ENCODE measurements at places on chromosomes 1 and 21. TPM values are rescaled to one million over a fixed set of nuclear protein-coding genes. Genes with fewer than 3 reads are reported as not detected.

DNA sequence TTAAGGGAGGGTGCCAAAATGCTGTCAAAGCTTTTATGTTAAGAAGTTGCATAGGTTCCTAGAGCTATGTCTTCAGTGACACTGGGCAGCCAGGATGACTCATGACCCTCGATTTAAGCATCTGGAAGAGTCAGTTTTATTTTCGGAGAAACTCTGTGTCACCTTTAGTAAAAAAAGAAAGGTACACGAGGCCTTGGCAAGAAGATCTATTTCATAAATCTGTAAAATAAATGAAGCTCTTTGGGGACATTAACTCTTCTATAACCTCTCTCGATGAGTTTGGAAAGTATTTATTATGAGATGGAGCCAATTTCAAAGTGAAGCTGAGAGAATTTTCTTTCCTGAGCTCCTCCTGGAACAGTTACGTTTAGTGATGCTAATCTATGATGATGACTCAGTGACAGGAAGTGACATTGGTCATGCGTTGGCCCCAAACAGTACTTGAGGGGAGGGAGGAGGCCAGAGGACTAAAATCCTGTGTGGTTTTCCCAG is 156.5 kb downstream of the HLX start:
- H3K4me1 ChIP-seq = no peaks in the 10 kb centered on the region
- no peak overlapping the region for H3K4me3 ChIP-seq
- no peaks in the 10 kb centered on the region for H3K36me3 ChIP-seq

GRCh38 chr1:109996476-109996875 is 11.9 kb downstream of the AHCYL1 start:
- H3K27ac ChIP-seq = no peak overlapping the region
- peaks cover 4% of the 10 kb centered on the region for H3K36me3 ChIP-seq
- H3K4me1 ChIP-seq = peaks cover 11% of the 10 kb centered on the region
- no peak overlapping the region for H3K4me3 ChIP-seq
- no peak for DNase-seq
- H3K27me3 ChIP-seq = no peaks in the 10 kb centered on the region

KIF2C gene
- 130 TPM for total RNA-seq

- no peak for DNase-seq
- no peaks in the 10 kb centered on the region for H3K27me3 ChIP-seq
- no peaks in the 10 kb centered on the region for H3K36me3 ChIP-seq
- H3K4me3 ChIP-seq = no peak overlapping the region
Measured at GRCh38 chr1:115274467-115274866, 63.6 kb downstream of the NGF start.

DNA sequence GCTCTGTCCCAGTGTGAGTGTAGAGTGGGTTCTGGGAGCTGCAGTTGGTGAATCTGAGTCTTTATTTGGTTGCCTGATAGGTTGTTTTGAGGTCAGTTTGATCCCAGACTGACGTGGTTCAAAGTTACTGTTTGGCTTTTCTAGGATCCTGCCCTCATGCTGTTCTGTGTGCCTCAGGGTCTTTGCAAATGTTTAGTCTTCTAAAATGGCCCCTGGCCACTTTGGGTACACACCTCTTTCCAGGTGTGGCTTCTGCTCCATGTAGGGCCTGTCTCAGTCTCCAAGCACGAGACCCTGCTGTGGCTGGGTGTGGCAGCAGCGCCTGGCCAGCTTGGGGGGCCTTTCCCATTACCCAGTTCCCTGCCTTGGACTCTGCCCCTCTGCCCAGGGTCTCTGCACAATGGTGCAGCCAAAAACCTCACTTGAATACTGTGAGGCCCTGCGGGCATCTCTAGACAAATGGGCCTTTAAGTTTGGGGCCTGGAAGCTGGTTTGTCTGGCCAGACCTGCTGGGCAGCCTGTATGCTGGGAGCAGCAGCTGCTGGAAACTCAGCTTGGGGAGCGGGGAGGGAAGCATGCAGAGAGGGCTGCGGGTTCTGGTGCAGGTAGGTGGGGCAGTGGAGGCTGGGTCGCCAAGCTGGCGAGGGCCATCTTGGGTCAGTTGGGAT is 5.6 kb downstream of the PTPRF start:
- DNase-seq = no peak
- no peak overlapping the region for H3K27ac ChIP-seq
- H3K36me3 ChIP-seq = no peaks in the 10 kb centered on the region

- no peak overlapping the region for H3K27ac ChIP-seq
- DNase-seq = no peak
- peaks cover 11% of the 10 kb centered on the region for H3K4me1 ChIP-seq
- H3K27me3 ChIP-seq = no peaks in the 10 kb centered on the region
- no peak overlapping the region for H3K4me3 ChIP-seq
- H3K36me3 ChIP-seq = no peaks in the 10 kb centered on the region
Measured at GRCh38 chr1:214404571-214405213, 123.7 kb downstream of the SMYD2 start.

DNA sequence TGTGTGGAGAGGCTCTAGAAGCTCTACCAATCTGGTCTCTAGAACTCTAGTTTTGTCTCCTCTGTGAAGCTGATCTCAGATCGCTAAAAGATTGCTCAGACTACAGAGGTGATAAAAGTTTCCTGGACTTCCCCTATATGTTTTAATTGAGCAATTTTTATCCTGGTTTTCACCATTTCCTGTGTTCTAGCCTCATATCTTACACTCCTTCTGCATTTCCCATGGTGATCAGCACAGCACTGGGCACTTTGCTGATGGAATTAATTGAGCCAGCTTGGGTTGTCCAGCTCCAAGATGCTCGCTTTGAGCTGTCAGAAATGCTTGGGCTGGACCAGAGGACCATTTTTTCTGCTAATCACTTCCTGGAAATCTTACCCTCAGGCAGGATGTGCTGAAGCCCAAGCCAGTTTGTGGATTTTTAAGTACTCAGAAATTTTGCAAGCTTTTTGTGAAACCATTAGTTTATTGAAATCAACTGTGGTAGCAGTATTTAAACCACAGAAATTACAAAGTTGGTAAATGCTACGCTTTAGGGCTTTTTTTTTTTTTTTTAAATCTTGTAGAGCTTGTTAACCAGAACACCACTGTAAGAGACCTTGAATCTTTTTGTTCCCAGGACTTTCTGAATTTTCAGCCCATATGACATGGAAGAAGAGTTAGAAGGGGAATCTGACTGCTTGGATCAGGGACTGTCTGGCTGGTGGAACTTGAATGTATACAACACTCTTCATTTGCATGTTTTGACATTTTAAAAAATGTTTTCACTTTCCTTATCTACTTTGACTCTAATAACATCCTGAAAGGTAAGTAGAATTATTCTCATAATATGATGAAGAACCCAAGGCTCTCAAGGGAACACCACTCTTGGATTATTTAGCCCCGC is 28.4 kb downstream of the CD48 start:
- no peak overlapping the region for H3K27ac ChIP-seq
- no peak overlapping the region for H3K4me3 ChIP-seq
- DNase-seq = no peak
- H3K36me3 ChIP-seq = no peaks in the 10 kb centered on the region

DNA sequence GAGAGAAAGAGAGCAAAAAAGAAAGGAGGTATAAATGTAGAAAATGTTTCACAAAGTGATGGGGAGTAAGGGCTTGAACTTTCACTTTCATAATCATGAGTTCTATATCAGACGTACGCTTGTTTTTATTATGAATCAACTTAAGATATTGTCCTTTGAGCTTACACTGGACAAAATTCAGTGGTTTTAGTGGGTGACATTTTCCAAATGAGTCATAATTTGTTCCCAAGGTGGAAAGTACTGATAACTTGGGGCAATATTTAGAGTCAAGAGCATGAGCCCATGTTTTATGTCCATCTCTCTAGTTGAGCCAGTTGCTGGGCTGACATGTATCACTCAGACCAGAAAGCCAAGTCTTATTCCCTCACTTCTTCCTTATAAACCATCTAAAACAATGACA is 161.6 kb downstream of the CHRM3 start:
- no peak overlapping the region for H3K4me3 ChIP-seq
- H3K4me1 ChIP-seq = no peaks in the 10 kb centered on the region
- H3K27me3 ChIP-seq = no peaks in the 10 kb centered on the region
- DNase-seq = no peak
- no peaks in the 10 kb centered on the region for H3K36me3 ChIP-seq

DNA sequence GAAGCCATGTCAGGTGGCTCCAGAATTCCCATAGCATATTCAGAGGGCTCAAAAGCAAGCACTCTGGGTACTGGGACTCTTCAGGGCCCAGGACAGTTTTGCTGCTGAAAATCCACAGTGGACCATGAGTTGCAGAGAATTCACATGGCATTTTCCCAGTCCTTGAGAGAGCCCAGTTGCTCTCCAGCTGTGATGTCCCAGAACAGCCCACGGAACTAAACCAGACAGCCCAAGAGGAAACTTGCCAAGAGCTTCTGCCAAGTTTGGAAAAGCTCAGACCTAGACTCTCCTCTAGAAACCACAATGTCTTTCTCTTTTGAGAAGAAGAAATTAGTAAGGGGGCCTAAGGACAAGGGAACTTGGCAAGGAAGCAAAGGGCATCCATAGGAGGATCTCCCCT is 69.4 kb downstream of the RGS2 start:
- H3K27me3 ChIP-seq = no peaks in the 10 kb centered on the region
- no peak overlapping the region for H3K4me3 ChIP-seq
- no peak overlapping the region for H3K27ac ChIP-seq
- DNase-seq = no peak
- H3K36me3 ChIP-seq = no peaks in the 10 kb centered on the region

DNA sequence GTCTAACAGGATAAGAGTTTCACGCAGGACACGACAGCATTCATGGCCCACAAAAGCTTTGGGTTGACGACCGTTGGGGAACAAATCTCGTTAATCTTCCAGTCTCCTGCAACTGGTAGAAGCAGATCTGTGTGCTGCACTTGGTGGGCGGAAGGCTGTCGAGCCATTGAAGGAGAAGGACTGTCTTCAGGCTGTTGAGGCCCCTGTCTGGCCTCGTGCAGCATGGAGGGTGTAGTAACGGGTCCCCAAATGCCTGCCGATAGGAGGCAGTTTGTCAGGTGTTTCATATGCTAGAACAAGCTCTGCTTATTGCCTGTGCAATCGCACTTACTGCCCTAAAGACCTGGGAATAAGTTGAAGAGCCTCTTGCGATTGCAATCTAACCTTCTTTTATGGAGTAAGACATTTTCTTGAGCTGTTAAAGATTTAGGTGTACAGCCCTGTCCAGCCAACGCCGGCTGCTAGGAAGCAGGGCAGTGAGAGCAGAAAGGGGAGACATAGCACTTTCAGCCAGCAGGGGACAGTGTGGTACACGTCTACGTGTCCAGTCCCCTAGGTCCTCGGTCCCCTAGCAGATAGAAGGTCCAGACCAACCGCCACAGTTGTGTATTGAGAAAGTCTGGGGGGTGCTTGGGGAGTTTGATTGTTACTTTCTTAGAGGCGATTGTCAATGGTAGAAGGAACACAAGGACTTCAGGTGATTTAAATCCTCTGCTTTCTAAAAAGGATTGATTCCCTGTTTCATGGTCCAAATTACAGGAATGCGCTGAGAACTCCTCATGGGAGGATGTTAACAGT is 102.3 kb upstream of the TMPRSS2 start:
- H3K4me1 ChIP-seq = peaks cover 13% of the 10 kb centered on the region
- DNase-seq = peak; percentile 82
- no peaks in the 10 kb centered on the region for H3K36me3 ChIP-seq
- no peaks in the 10 kb centered on the region for H3K27me3 ChIP-seq

GRCh38 chr1:111503585-111504060 is at the start of the genes ADORA3 and TMIGD3:
Gene ADORA3 (minus strand): TSS chr1:111503633. CDS start chr1:111503354, 279 bp downstream.
Gene TMIGD3 (minus strand): TSS chr1:111503633. CDS start chr1:111503354, 279 bp downstream.
- H3K4me3 ChIP-seq = no peak within 1 kb of the TSS
- no peak within 1 kb of the TSS for H3K27ac ChIP-seq
- DNase-seq = no peak
- H3K36me3 ChIP-seq = no peaks in the 10 kb centered on the region
- H3K4me1 ChIP-seq = peaks cover 5% of the 10 kb centered on the region
- H3K27me3 ChIP-seq = no peaks in the 10 kb centered on the region

RABGGTB gene
- 78.0 TPM for total RNA-seq

DNA sequence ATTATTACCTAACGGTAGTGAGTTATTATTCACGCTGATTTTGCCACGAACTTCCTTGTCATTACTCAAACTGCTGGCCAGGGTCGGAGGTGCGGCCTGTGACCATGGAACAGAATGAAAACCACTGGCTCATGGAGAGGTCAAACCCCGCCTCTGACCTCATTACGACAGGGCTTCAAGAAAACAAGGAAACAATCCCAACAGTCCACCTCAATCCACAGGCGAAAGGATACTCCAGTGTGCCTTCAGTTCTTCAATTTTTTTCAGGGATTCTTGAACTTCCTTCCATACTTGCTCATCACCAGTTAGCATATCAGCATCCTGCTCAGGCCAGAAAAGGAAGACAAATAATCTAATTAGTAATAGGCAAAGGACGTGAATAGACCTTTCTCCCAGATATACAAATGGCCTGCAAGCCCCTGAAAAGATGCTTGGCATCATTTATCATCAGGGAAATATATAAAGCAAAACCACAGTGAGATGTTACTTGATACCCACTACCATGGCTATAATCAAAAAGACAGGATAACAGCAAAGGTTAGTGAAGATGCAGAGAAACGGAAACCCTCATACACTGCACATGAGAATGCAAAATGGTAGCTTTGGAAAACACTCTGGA is 643.4 kb downstream of the SMYD3 start:
- no peaks in the 10 kb centered on the region for H3K27me3 ChIP-seq
- no peaks in the 10 kb centered on the region for H3K36me3 ChIP-seq
- DNase-seq = no peak
- H3K4me3 ChIP-seq = no peak overlapping the region
- H3K27ac ChIP-seq = no peak overlapping the region
- H3K4me1 ChIP-seq = no peaks in the 10 kb centered on the region

- no peaks in the 10 kb centered on the region for H3K27me3 ChIP-seq
- no peaks in the 10 kb centered on the region for H3K36me3 ChIP-seq
- DNase-seq = no peak
- no peak overlapping the region for H3K4me3 ChIP-seq
- peaks cover 82% of the 10 kb centered on the region for H3K4me1 ChIP-seq
Measured at GRCh38 chr1:25704267-25704691, 87.7 kb downstream of the MAN1C1 start.

- H3K4me3 ChIP-seq = no peak overlapping the region
- no peak overlapping the region for H3K27ac ChIP-seq
- H3K36me3 ChIP-seq = no peaks in the 10 kb centered on the region
- no peak for DNase-seq
- no peaks in the 10 kb centered on the region for H3K27me3 ChIP-seq
Measured at GRCh38 chr1:244897476-244898254, 33.3 kb upstream of the HNRNPU start.

DNA sequence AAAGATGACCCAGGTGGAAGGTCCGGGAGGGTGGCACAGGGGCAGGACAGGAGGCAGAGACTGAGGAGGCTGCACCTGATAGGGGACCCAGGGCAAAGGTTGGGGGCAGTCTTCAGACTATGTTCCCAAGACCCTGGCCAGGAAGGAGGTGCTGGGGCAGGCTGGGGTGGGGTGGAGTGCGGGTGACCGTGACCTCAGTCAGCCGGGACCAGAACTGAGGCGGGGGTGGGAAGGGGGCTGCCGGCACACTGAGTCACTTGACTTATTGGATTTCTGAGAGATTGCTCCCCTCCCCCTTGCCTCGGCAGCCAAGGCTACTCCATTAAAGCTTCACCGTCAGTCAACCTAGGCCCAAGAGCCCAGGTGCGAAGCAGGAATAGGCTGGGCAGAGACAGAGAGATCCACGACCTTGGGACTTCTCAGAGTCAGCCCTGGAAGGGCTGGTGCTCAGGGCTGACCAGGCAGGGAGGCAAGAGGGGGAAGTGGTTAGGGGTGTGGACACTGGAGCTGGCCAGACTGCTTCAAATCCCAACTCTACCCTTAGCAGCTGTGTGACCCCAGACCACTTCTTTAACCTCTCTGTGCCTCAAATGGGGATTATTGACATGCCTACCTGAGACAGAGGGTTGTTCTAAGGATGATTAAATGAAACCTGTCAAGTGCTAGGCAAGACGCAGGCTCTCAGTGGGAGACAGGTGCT is 47.9 kb upstream of the LAPTM5 start:
- no peaks in the 10 kb centered on the region for H3K36me3 ChIP-seq
- no peak overlapping the region for H3K27ac ChIP-seq
- DNase-seq = no peak
- no peaks in the 10 kb centered on the region for H3K27me3 ChIP-seq
- no peak overlapping the region for H3K4me3 ChIP-seq
- peaks cover 47% of the 10 kb centered on the region for H3K4me1 ChIP-seq

Measured in neural progenitor cell (in vitro differentiated cells).